Activated T-cell treated with anti-CD3 and anti-CD28 coated beads, Interleukin-2, amount 50 U/mL, for 1 hour (primary cell): ENCODE measurements at places on chromosomes 5 and 9.
A peak's percentile ranks its signal among the peaks of the same experiment; 100 is the strongest.

DNA sequence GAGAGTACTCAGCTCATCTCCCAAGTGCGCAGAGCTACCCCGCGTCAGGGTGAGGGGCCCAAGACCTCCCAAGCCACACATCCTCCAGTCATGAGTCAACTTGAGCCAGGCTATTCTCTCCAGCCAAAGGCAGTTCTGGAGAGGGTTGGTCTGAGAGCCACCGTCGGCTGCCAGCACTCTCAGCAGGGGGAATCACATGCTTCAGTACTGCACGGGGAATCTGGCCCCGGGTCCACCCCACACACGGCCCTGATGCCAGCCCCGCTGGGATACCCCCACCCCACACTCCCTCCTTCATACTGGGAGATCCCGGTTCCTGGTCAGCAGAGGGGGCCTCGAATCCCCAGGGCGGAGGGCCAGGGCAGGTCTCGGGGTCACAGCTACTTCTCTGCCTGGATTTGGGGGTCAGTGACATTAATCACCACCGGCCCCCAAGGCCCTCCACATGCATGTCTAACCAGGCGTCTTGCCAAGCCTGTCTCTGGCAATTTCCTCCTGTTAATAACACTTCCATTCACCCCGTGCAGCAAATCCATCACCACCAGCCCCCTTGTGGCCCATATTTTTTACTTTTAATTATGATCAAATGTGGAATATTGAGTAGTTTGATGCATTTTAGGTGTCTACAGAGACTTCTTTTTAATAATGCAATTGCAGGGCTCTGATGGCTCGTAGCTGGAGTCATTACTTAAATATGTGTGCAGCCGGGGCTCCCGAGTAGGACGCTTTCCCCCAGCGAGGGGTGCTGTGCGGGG, 102.9 kb upstream of the PPP1R26 start:
- DNase-seq = no peak

DNA sequence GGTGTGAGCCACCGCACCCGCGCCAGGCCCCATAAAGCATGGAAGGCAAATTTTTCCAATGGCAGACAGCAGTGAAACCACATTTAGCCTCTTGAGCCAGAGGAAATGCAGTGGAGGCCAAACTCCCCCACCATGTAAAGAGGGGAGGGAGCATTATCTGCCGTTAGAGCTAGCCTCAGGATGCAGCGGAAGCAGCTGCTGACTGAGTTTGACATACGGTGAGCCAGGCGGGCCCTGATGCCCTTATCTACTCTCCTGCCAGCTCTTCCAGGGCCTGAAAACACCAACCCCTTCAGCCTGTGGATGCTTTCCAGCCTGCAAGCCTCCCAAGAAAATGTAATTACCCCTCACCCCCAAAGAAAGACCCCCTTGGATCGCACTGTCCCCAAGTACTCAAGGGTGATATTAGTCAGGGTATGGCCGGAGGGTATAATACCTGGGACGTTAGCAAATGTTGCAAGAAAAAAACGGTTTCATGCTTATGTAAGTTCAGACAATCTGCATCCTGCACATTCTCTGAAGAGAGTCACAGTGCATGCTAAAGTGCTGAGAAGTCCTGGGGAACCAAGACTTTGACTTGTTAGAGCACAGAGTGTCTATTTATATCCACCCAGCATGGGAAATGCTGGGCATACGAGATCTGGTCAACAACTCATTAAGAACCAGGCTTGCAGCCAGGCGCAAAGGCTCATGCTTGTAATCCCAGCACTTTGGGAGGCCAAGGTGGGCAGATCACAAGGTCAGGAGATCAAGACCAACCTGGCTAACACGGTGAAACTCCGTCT, 11.3 kb upstream of the GGTA1 start:
- DNase-seq = no peak

DNA sequence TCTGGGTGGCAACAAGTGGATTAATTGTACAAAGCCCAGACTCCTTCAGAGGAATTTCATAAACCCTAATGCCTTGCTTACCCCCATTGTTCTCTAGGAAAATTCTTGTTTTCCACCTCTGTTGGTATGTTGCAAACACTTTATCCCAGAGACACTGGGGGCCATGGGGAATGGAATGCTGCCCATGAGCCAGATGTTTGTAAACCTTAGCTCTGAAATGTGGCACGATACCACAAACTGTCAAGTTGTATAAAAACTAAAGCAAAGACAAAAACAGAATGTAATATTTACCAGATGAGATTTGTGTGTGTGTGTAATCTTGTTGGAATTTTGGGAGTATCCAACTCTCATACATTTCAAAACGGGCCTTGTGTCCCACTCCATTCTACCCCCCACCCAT, 465.0 kb downstream of the EBF1 start:
- no peak for DNase-seq

GRCh38 chr5:1209896-1210776, 8.7 kb downstream of the SLC6A19 start:
- no peak for DNase-seq

DNA sequence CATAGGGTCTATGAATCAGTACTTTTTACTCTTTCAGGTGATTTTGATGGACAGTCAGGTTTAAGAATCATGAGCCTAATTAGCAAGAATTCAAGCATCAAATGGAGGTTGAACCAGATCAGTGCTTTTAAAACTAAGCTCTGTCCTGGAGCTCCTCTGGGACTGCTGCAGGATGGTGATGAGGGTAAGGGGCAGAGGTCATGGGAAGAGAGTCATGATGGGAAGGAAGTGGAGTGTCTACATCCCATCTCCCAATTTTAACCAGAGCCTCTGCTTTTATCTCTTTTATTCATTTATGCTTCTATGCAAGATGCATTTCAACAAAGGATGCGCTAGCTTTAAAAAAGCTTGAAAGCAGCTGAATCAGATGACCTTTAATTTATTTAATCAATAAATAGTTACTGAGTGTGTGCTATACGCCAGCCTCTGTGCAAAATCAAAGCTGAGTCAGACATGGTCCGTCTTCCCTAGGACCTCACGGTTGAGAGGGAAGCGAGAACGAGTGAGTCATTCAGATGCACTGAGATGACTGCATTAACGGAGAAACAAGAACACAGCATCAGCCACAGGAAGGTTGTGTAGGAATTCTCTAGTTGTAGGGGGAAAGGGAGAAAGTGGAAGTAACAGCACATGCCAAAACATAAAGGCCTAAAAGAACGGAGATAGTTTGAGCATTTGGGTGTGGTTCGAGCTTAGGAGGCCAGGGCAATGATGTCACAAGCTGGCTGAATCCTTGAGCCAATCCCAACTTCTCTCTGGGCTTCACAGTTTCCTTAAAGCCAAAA, 441.6 kb upstream of the BRINP1 start:
- no peak for DNase-seq

- DNase-seq = no peak
These were observed 261.5 kb downstream of the TLE1 start for GRCh38 chr9:81427870-81428269.

DNA sequence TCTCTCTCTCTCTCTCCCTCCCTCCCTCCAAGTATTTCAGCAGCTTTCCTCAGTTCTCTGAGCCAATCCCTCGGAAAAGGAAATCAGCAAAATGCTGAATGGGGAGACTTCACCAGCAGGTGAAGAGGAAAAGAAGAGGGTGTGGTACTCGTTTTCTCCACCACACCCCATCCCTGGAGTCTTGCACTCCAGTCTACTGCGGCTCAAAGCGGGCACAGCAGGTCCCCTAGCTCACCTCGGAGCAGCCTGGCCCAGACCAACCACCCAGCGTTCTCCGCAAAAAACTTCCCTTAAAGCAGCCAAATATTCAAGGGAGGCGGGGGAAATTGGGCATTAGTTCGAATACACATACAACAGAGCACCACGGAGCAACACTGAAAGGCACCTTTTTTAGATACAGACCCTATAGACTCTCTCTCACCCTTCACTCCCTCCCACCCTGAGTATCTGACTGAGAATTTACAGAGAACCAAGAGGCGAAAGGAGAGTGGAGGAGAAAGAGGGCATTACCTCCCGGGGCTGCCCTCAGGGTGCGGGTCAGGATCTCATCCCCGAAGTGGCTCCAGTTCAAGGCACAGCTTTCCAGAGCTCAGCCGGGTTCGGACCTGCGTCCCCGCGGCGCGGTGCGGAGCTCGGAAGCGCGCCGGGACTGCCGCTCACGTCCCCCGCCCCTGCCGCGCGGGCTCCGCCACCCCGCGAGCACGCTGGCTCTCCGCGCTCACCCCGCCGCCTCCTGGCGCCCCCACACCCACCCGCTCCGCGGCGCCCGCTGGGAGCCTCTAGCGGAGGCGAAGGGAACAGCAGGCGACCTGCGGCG, 1638.5 kb upstream of the C9orf72 start:
- peak; percentile 36 for DNase-seq

- DNase-seq = no peak
These were observed 233.7 kb upstream of the MSX2 start for GRCh38 chr5:174490728-174491127.

GRCh38 chr9:100600521-100601079, 22.7 kb downstream of the CAVIN4 start:
- no peak for DNase-seq

- no peak for DNase-seq
These were observed 106.6 kb upstream of the TBCA start for GRCh38 chr5:77882670-77883257.

GRCh38 chr9:78909566-78909965, 612.6 kb downstream of the PSAT1 start:
- no peak for DNase-seq

DNA sequence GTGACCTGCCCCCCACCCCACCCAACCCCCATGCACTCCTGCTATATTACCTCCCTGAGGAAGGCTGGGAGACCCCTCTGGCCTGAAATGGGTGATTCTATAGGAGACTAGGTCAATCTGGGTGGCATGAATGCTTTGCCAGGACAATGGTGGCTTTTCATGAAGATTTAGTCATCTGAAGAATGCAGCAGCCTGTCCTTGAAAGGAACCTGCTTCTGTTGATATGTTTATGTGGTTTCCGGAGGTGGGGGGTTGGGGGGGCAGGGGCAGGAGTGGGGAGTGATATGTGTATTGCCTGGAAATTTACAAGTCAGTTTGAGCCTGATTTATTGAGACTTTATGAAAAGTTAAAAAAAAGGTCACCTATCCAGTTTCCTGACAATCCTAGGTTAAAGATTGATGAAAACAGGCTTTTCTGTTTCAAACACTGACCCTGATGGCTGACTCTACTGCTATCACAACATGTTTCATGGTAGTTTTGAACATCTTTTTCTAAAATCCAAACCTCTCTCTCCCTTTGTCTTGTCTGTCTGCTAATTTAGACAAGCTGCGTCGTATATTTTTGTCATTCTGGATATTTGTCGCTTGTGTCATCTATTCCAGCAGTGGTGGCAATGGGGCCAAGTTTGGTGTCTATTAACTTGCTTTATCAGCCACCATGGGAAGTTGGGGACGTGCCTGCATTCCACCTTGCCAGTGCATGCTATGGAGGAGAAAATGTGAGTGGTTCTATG, 153.7 kb upstream of the EGFLAM start:
- DNase-seq = no peak

- no peak for DNase-seq
These were observed 54.1 kb downstream of the FER start for GRCh38 chr5:108801776-108802175.

- DNase-seq = no peak
These were observed 66.1 kb downstream of the DCP2 start for GRCh38 chr5:113042491-113043243.

DNA sequence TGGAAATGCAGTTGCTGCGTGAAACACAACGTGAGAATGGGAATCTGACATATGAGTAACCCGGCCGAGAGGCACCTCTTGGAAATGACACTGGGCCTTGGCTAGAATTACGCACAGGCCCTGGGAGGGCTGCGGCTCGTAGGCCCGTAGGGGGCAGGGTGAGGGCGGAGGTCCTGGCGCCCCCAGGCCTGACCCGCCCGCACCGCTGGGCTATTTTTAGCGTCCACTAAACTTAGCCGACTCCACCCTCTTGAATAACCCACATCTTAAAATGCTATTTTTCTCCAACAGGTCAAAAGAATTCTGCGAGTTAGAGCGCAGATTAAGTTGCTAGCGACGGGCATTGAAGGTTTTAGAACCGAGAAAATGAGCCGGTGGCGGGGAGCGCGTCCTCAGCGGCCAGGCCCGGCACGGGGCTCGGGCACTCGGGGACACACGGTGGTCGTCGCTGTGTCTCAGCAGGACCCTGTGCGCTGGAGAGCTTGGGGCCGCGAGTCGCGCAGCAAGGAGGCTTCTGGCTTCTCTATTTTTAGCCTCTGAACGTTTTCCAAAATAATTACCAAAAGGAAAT, 168.5 kb downstream of the AUH start:
- peak; percentile 69 for DNase-seq

DNA sequence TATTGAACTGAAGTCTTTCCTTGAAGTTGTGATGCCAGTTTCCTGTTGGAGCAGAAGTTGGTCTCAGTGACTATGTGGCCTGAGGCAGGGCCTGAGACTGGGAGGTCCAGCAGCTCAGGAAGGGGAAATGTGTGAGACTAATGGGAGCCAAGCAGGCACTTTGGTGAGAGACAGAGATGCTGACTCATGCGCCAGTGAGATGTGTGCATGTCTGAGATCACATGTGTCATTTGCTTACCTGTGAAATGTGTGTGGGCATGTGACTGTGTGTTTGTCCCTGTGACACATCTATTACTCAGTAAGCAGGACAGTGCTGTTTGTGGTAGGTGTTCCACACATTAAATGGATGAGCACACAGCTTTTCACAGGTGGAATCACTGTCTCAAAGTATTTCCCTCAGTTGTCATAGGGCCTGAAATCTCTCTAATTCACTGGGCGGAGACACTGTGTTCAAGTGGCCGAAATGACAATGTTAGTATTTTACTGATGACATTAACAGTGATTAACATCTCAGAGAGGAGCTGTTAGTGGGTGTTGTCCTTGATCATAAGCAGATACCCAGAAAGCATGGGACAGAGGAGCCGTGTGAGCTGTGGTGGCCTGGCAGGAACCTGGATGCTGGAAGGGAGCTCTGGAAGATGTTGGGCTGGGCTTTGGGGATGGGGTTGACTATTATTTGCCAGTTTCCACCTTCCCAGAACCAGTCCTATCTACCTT, 7.4 kb downstream of the NPR2 start:
- no peak for DNase-seq

GRCh38 chr9:131873335-131873734, 133.5 kb upstream of the RAPGEF1 start:
- no peak for DNase-seq

GRCh38 chr5:142405814-142406395, 81.1 kb upstream of the SPRY4 start:
- DNase-seq = no peak
